Forelimb muscle (tissue), 1 donor: ENCODE measurements at places on chromosomes 7 and 10.
A peak's percentile ranks its signal among the peaks of the same experiment; 100 is the strongest.

- DNase-seq = no peak
Measured at GRCh38 chr7:128877756-128878120, 15.1 kb downstream of the ATP6V1F start.

DNA sequence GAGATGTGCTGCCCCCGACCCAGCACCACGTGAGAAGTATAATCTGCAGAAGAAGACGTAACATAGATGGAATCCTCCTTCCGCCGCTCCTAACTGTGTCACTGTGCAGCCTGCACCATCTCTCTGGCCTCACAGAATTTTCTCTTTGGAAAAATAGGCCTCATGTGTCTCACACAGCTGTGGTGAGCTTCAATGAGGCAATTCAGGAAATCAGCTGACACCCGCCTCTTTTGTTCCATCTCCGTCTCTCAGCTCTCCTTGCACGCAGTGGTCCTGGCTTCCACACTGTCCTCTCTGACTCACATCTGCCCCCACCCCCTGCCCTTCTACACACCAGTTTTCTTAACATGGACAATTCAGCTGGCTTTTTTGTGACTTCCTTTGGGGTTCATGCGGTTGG lies 7.2 kb downstream of the C10orf90 start:
- peak; percentile 91 for DNase-seq

DNA sequence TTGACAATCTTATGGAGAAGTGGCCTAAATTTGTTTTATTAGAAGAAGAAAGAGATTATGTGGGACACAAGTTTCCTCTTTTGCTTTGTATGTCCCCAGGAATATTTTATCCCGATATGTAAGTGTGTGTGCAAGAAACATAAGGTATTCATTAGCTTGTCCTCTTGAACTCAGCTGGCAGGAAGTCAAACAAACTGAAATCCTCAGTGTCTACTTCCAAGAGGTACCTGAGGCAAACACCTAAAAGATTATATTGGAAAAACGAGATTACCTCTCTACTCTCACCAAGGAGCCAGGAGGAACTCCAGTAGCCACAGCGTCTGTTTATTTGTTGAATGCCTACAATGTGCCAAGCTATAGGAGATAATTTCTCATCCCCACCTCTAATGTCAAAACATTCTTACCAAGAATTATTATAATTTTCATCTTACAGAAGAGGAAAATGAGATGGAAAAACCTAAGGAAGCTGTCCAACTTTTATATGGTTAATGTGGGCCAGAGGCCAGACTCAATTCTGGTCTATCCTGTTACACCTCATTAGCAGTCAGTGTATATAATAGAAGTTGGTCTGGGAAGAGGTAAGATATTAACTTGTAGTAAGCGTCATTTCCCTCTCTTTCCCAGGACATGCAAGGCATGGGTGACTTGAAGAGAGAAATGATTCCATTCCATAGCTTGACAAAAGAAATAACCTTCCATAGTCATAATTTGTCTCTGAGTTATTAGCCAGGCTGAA lies 692.7 kb downstream of the MAGI2 start:
- no peak for DNase-seq

- no peak for DNase-seq
Measured at GRCh38 chr7:154744256-154744860, 258.6 kb downstream of the PAXIP1 start.

- no peak for DNase-seq
Measured at GRCh38 chr10:125092564-125093031, 67.8 kb downstream of the CTBP2 start.

DNA sequence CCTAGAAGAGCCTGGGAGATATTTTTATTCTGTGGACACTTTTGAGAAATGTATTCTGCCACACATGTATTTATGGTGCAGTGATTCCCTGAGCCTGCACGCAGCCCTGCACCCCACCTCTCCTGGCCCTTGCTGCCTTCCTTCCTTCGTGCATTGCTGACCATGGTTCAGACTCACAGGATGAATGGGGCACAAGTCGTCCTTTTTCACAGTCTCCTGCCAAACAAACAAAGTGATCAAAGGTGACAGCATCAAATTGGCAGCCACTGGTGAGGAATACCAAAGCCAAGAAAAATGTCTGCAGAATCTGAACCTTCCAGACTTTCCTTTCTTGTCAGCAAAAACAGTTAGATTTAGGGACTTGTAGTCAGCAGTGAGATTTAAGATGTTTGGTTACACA lies 215.0 kb downstream of the ACTR3B start:
- no peak for DNase-seq

- DNase-seq = no peak
Measured at GRCh38 chr7:150939052-150939451, 39.1 kb downstream of the KCNH2 start.

GRCh38 chr7:36291387-36292316 lies 98.0 kb upstream of the ANLN start:
- DNase-seq = peak; percentile 72

DNA sequence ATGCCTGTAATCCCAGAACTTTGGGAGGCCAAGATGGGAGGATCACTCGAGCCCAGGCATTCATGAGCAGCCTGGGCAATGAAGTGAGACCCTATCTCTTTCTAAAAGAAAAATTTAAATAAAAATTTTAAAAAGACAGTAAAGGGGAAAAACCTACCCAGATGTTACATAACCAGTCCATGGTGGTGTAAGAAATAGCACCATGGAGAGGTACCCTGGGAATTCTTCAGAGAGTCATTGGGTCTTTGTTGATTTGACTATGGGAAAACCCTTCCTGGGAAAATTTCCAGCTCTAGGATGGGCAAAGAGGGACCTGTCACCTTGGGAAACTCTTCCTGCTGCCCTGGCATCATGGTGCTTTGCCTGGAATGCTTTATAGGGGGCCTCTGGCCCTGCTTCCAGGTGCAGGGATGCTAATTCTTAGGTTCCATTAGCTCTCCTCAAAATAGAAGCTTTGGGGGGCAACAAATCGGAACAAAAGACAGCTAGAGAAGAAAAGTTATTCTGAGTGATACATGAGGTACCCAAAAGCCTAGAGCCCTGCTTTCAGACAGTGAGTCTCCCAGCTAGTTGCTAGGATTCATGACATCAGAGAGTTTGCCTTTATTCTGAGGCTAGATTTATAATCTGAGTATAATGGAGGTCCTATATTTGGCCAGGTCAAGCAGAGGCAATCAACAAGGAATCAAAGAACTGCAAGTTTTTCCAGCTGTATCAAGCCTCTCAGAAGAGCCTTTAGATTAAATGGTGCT lies 10.1 kb downstream of the CCDC136 start:
- no peak for DNase-seq

DNA sequence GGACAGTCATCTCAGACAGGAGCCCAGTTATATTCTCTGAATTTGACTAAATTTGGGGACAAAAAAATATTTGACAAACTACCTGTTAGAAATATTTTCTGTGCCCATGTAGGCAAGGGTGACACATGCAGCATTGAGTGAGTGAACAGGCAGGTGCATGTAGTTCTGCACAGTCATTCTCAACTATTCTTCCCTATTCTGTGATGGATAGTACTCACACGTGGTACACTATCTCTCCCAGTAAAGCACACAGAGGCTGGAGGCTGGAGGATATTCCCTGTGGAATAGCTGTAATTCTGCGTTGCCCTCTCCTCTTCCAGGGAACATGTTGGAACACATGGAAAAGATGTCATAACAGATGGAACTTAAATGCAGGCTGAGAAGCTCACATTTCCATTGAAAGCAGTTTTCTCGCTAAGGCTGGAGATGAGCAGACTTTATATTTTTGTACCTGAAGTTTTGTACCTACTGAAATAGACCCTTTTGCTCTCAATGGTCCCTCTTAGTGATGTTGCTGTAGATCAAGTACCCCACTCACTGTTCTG lies 75.0 kb downstream of the GPR141 start:
- DNase-seq = no peak

- no peak for DNase-seq
Measured at GRCh38 chr7:104153287-104153686, 54.5 kb downstream of the ORC5 start.

GRCh38 chr7:754531-755412 lies 27.7 kb upstream of the PRKAR1B start:
- DNase-seq = no peak

DNA sequence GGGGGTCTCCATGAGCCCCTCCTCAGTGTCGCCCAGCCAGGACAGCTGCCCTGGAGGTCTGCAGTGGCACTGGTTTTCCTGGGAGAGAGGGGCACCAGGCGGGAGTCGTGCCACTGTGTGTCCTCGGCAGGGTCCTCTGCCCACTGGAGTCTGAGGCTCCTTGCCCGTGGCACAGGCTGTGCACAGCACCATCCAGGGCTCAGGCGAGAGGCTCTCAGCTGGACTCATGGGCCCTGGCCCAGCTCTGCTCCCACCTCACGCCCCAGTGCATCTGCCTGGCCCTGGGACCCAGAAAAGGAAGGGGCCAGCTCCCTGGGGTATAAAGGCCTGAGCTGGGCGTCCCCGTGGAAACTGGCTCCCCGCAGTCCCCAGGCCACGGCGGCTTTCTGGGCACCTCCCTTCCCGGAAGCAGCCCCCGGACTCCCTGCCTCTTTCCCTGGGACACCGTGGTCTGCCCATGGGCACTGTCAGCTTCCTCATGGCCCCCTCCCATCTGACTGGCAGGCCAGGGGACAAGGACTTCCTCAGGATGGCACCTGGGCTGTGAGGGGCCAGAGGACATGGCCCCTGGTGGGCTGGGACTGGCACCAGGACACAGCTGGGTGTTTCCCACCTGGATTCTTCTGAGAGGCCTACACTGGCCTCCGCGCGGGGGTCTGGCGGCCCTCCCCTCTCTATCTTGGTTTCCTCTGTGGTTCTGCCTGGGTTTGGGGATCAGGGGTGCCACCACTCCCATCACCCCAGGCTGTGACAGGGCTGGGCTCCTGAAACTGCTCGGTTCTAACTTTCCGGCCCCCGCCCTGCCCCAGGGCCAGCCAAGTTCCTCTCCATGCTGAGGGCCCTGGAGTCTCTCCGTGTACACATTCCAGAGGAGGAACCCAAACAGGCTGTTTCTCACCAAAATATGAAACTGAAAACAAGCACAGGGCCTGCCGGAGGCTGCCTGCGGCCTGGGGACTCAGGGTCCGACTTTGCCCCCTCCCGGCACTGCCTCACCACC lies 5.5 kb downstream of the FOXL3 start:
- no peak for DNase-seq

- no peak for DNase-seq
Measured at GRCh38 chr7:75892634-75893272, 13.9 kb downstream of the RHBDD2 start.

DNA sequence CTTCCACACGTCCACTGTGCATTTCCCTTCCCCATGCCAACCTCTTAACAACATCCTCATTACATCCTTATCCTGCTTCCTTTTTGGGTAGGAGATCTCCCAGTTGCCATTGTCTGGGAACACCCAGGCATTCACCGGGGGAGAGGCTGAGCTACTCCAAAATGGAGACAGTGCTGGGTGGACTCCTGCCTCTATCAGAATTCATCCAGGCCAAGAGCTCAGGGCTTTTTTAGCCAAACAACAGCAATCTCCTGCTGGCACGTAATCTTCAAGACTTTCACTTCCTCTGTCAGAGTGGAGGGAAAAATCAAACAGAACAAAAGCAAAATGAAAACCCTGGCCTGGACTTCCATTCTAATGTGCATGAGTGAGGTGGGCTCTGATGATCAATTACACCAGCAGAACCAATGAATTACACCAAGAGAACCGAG lies 245.0 kb downstream of the PRPF18 start:
- no peak for DNase-seq

DNA sequence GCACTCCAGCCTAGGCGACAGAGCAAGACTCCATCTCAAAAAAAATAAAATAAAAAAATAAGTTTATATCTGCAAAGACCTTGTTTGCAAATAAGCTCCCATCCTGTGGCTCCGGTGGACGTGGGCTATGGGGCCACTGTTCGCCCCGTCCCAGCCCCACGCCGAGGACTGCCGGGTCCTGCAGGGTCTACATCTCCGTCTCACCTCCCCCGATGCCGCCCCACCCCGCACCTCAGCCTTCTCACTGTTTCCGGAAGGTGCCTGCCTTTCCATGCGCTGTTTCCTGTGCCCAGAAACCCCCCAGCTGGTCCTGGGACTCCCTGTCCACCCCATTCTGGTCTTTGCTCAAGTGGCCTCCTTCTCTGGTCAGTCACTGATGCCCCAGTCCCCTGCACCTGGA lies 5.0 kb upstream of the INTS1 start:
- DNase-seq = no peak

DNA sequence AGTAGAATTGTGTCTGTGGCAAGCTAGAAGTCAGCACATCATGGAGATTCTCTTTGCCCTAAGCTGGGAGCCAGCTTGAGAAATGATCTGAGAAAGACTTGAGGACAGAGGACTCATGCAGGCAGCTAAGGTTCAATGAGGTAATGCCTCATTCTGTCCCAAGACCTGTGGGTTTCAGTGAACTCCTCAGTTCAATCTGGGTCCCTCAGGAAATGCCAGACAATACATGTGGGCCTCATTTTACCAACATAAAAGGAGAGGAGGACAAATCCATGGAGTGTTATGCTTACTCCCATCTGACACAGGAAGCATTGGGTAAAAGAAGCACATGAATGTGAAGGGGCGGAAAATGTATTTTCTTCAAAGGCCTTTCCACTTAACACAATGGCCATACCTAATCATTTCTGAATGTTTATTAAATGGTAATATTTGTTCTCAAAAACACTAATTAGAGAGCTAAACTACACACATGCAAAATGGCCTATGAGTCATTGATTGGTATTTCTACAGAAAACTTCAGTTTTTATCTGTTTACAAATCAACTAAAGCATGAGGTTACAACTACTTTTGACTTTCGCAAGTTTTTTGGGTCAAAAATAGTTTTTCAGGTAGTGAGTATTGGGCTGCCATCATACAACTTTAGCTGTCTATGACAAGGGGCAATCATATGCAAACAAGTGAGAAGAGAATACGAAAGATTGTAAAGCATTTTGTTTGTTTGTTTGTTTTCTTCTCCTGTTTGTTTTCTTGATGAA lies 205.3 kb downstream of the CHRM2 start:
- DNase-seq = no peak

DNA sequence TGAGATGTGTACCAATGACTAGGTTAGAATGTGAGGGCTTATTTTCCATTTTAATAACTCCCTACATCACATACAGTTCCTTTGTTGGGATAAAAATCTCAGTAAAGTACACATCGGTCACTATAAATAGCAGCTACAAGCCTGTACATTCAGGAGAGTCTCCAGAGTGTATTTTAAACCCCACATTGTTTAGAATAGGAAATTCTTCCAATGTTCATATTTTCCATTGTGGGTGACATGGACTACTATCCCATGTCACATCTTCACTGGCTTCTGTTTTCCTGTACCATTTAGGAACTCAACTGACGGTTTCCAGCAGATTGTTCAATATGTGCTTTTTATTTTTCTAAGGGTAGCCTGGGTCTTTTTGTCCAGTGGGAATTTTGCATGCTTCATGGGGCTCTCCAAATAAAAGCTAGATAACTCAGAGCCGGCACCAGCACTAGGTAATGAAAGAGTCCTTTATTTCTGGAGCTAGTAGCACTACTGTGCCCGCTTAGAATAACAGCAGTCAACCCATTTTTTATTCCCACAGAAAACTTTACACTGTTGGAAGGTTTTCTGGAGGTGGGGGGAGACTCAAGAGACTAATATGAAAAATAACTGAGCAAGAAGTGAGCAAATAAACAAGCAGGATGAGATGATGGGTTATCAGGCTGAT lies 100.5 kb downstream of the CALD1 start:
- DNase-seq = no peak

GRCh38 chr10:47076949-47077361 lies 165.7 kb downstream of the PTPN20 start:
- DNase-seq = no peak
